ENCODE measurements at places on chromosomes 3 and 15. TPM values are rescaled to one million over a fixed set of nuclear protein-coding genes. Genes with fewer than 3 reads are reported as not detected.
A peak's percentile ranks its signal among the peaks of the same experiment; 100 is the strongest.

DNA sequence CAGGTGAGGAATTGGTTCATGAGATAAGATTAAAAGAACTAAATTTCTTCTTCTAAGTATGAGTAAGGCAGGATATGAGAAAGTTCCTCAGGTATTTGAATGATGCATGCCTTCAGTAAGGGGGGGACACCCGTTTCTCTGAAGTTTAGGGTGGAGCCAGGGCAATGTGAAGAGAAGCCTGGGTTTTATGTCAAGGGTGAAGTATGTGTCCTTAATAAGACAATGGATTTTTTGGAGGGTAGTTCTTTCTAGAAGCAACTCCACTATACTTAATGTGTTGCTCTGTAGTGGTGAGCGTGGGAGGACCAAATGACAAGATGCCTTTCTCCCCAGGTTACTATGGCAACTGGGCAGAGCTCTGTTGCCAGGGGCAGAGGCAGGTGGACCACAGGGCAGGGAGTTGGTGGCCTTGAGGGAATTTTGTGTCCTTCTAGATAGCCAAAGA is 44.0 kb downstream of the PHLDB2 start:
- H3K36me3 ChIP-seq: no peaks in the 10 kb centered on the region
- no peaks in the 10 kb centered on the region for H3K4me1 ChIP-seq
- H3K27me3 ChIP-seq: no peaks in the 10 kb centered on the region
- no peak overlapping the region for H3K27ac ChIP-seq
- DNase-seq: no peak

The MELTF gene
- 4.3 TPM for total RNA-seq

The MAP3K13 gene
- total RNA-seq: 11.3 TPM

DNA sequence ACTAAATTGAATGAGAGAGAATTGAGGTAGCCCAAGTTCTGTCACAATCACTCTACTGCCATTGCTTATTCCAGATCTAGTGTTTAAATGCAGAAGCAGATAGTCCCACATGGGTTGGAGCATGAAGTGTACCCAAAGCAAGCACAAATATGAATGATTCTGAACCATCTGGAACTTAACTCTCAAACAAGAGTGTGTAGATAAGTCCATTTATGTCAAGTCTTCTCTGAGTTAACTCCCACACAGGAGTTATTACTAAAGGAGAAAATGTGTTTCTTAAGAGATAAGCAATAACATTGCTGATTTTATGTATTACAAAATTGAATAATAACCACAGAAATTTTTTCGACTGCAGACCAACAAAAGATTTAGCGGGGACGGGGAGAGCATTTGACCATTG is 33.6 kb downstream of the PAQR9 start:
- H3K27ac ChIP-seq: no peak overlapping the region

DNA sequence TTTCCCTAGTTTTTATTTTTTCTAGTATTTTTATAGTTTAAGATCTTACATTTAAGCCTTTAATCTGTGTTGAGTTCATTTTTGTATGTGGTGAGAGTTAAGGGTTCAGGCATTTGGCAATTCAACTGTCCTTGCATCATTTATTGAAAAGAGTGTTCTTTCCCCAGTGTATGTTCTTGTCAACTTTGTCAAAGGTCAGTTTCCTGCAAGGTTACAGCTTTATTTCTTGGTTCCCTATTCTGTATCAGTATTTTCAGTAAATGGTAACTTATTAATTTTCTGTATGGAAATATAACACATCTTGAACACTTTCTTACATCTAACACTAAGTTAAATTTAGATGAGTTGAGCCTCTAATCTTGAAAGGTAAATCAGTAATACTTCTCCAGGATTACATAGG is 1770.1 kb downstream of the OTOL1 start:
- H3K4me3 ChIP-seq: no peak overlapping the region
- no peaks in the 10 kb centered on the region for H3K27me3 ChIP-seq
- H3K4me1 ChIP-seq: no peaks in the 10 kb centered on the region
- H3K27ac ChIP-seq: no peak overlapping the region
- no peak for DNase-seq

DNA sequence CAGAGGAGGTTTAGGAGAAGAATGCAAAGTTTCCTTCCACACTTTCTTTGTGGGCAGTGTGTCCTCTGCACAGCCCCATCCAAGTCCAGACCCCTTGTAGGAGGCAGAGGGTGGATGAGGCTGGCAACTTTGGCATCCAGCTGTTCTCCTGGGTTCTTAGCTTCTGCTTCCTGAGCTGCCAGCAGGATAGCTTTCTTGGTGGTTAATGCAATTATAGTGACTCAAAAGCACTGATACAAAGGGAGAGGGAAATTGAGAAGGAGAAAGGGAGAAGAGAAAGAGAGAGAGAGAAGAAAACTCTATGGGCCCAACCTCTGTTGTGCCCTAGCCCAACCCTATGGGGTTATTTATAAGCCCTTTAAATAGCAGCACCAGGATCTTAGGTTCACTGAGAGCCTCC is 4.5 kb upstream of the TNFAIP8L3 start:
- no peak overlapping the region for H3K27ac ChIP-seq
- no peak for DNase-seq
- no peaks in the 10 kb centered on the region for H3K36me3 ChIP-seq
- no peaks in the 10 kb centered on the region for H3K4me1 ChIP-seq

DNA sequence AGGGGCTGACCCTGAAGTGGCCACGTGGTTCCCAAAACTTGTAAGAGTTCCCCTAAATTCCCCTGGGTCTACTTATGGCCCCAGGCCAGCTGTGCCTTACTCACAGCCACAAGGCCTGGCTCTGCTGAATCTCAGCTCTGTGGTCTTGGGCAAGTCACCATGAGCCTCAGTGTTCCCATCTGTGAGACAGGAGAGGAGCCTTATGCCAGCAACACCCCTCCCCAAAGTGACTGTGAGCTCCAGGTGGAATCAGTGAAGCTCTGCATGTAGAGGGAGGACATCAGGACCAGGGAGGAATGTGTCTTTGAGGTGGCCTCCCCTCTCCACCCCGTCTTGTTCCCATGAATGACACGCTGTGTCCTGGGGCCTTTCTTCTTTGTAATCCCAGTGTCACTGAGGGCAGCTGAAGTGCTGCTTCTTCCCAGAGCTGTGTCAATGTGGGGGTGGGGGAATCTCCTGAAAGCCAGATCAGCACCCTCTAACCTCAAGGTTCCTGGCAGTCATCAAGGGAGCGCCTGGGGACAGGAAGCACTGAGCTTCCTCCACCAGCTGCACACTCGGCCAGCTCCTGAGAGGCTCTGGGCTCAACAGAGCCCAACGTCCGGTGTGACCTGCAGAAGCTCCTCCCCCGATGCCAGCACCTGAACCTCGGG is 258.9 kb downstream of the UACA start:
- H3K4me1 ChIP-seq: peaks cover 71% of the 10 kb centered on the region
- H3K4me3 ChIP-seq: no peak overlapping the region
- H3K27me3 ChIP-seq: no peaks in the 10 kb centered on the region
- DNase-seq: no peak

DNA sequence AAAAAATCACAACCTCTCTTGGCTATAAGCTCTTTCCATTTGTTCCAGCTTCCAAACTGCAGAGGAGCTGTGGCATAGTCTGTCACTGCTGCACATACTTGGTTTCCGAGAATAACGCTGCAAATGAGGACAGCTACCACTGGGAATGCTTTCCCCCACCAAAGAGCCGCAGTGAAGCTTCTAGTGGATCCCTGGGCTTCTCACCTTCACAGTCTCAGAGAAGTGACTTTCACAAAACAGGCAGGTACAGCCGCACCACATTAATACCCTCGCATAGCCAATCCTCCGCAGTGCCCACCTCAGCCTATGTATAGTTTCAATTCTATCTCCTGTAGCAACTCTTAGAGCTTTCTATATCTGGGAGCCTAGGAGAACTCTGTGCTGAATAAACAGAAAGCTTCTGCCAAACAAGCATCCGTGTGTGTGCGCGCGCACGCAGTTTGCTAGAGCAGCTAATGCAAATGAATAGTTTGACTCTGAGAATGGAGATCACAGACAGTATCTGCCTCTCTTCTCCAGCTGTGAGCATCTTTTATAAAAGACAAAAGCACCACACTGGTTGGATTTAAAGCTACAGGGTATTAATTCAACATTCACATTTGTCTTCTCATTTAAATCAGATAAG is 81.9 kb upstream of the PLXND1 start:
- no peak for DNase-seq
- peak overlapping the region; percentile 3 for H3K27ac ChIP-seq
- H3K4me1 ChIP-seq: peaks cover 2% of the 10 kb centered on the region

GRCh38 chr15:78684657-78685056 is 43.6 kb upstream of the CHRNB4 start:
- peaks cover 18% of the 10 kb centered on the region for H3K4me1 ChIP-seq
- H3K27me3 ChIP-seq: no peaks in the 10 kb centered on the region
- no peak for DNase-seq
- no peaks in the 10 kb centered on the region for H3K36me3 ChIP-seq
- no peak overlapping the region for H3K27ac ChIP-seq

DNA sequence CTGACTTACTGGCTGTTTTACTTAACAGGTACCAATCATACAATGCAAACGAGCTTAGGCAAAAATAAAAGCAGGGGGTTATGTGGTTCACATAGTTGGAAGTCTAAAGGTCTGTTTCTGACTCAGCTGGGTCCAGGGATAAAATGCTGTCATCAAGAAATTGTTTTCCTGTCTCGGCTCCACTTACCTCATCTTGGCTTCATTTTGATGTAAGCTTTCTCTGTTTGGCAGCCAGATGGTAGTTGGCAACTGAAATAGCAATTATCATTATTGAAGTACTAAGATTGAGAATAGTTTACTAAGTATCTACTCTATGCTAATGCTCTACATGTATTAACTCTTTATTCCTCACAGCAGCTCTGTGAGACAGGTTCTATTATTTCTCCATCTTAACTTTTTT is 36.8 kb upstream of the CNTN3 start:
- H3K4me1 ChIP-seq: no peaks in the 10 kb centered on the region
- no peak overlapping the region for H3K27ac ChIP-seq
- no peaks in the 10 kb centered on the region for H3K27me3 ChIP-seq
- no peak for DNase-seq
- no peak overlapping the region for H3K4me3 ChIP-seq

The PSMD2 gene
- 136 TPM for total RNA-seq

The GOLGA8J gene
- 0.05 TPM for total RNA-seq

The RARRES1 gene
- total RNA-seq: 2.4 TPM

The GPR27 gene
- 0.05 TPM for total RNA-seq

The USP50 gene
- 0.33 TPM for total RNA-seq

- DNase-seq: no peak
- H3K4me1 ChIP-seq: no peaks in the 10 kb centered on the region
Observed at GRCh38 chr3:59483191-59483590, 433.4 kb upstream of the CFAP20DC start.
